ENCODE measurements at places on chromosomes 6 and 20. TPM values are rescaled to one million over a fixed set of nuclear protein-coding genes. Genes with fewer than 3 reads are reported as not detected.

GRCh38 chr20:46285740-46286139 lies 22.6 kb downstream of the CDH22 start:
- peaks cover 26% of the 10 kb centered on the region for H3K27me3 ChIP-seq
- no peaks in the 10 kb centered on the region for H3K36me3 ChIP-seq
- H3K4me3 ChIP-seq = no peak overlapping the region

DNA sequence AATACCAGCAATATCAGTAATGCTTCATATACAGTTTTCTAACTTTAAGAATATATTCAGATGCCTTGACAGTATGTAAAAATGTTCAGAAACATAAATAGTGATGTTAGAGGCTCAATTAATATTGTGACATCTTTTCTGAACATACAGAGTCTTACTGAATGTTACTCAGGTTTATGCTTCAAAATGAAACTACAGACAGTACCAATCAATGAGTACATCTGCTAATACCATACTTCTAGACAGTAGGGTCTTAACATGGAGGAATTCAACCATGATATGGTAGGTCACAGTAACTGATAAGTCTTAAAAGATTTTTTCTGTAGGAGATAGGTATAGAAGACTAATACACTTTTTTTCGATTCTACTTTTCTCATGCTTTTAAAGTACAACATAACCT lies 8.3 kb downstream of the GCLC start:
- no peaks in the 10 kb centered on the region for H3K36me3 ChIP-seq
- H3K4me3 ChIP-seq = no peak overlapping the region
- H3K27me3 ChIP-seq = no peaks in the 10 kb centered on the region
- no peak for DNase-seq

Gene EPHA7
- total RNA-seq = not detected

Gene TBC1D32
- 14.2 TPM for total RNA-seq

Gene CRISP2
- total RNA-seq = not detected

Gene C6orf132
- 5.2 TPM for total RNA-seq

- no peaks in the 10 kb centered on the region for H3K27me3 ChIP-seq
- peak; percentile 15 for DNase-seq
- H3K36me3 ChIP-seq = no peaks in the 10 kb centered on the region
- H3K27ac ChIP-seq = no peak overlapping the region
- H3K4me3 ChIP-seq = no peak overlapping the region
These were observed 225.1 kb downstream of the ERMARD start for GRCh38 chr6:169976301-169977081.

DNA sequence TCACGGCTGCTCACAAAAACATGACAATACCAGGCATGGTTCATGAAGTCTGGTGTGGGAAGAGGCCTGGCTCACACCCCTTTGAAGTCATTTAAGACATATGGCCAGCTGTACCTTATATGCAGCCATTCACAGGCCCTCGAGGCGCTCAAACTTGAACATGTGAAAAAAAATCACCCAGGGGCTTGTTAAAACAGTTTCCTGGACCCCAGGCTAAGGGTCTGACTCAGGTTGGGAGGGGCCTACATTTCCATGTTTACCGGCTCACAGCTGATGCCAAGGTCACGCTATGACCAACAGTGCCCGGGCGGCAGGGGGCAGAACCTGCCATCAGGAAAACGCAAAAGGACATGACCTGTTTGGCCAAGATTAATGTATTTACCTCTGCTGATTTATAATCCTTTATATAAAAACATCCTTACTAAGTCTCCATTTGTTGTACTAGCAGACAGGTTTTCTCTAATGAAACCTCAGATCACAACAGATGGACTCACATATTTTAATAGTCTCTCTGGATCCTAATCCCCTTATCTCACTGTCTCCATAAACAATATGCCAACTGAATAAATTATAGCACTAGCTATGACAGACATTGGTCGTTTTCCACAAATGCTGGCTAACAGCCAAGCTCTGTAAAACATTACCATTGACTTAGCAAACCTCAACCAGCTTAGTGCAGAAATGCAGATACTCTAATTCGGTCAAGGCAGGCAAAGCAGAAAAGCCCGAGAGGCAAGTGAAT lies 19.9 kb downstream of the EZR start:
- H3K4me1 ChIP-seq = peaks cover 24% of the 10 kb centered on the region
- DNase-seq = peak; percentile 25
- H3K36me3 ChIP-seq = no peaks in the 10 kb centered on the region
- no peaks in the 10 kb centered on the region for H3K27me3 ChIP-seq

DNA sequence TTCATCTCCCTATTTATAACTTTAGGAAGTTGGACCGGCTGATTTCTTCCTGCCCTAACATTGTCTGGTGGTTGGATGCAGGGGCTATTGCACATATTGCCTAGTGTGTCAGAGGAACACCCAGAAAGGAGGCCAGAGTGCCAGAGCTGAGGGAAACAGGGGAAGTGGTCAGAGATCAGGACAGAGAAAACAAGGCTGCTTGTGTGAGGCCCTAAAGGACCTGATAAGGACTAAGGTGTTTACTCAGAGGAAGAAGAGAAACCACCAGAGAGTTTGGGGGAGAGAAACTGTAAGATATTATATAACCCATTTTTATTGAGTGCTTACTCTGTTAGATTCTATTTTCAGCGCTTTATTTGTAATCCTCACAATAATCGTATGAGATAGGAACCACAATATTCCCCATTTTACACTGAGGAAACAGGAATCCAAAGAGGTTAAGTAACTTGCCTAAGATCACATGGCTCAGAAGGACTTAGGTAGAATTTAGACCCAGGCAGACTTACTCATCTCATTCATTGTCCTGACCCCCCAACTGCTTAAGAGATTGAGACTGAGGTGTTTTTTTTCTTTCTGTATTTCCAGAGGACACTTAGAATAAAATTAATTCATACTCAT lies 54.0 kb upstream of the REV3L start:
- H3K4me1 ChIP-seq = no peaks in the 10 kb centered on the region
- no peak overlapping the region for H3K27ac ChIP-seq
- no peak for DNase-seq
- H3K4me3 ChIP-seq = no peak overlapping the region
- H3K27me3 ChIP-seq = no peaks in the 10 kb centered on the region
- no peaks in the 10 kb centered on the region for H3K36me3 ChIP-seq

DNA sequence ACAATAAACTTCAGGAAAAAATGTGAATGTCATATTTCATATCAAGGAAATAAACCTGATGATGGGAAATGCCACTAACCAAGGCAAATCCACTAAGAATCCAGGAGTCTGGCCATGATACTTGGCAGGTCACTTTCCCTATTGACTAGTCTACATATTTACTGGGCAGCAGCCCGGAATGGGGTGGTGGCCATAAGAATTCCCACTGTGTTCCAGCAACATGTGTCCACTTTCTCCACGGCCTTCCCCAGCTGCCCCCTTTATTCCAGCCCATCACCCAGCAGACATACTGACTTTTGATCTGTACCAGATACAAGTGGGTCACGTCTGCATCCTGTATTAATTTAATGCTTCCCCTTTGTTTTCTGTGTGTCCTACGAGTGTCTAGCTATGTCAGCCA lies 234.5 kb upstream of the PRDM1 start:
- DNase-seq = no peak
- no peaks in the 10 kb centered on the region for H3K27me3 ChIP-seq

DNA sequence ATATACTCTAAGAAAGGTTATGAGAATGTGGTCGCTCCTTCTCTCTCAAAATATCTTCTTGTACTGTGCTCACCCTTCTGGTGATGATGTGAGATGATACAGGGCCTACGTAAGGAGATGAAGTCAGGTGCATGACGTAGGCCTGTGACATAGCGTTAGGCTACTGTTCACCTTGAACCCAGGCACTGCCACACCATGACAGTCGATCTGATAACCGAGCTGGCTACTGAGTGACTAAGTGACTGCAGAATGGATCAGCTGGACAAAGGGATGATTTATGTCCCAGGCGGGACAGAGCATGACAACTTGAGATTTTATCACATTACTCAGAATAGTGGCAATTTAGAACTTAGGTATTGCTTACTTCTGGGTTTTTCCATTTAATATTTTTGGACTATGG lies 11.2 kb downstream of the SLC24A3 start:
- DNase-seq = no peak
- no peaks in the 10 kb centered on the region for H3K36me3 ChIP-seq
- H3K4me1 ChIP-seq = no peaks in the 10 kb centered on the region
- 0 out of 2 replicates have a peak, but pooled peaks cover under 1% of the 10 kb centered on the region for H3K27me3 ChIP-seq

- DNase-seq = peak; percentile 83
- H3K4me3 ChIP-seq = peak overlapping the region; percentile 85
- H3K36me3 ChIP-seq = no peaks in the 10 kb centered on the region
- H3K4me1 ChIP-seq = peaks cover 38% of the 10 kb centered on the region
- peak overlapping the region; percentile 85 for H3K27ac ChIP-seq
These were observed 632 bp downstream of the PCMT1 start for GRCh38 chr6:149750136-149750609.

Gene HLA-DQB1
- total RNA-seq = not detected

- H3K4me1 ChIP-seq = peaks cover 19% of the 10 kb centered on the region
- H3K36me3 ChIP-seq = peaks cover 12% of the 10 kb centered on the region
- H3K4me3 ChIP-seq = peak overlapping the region; percentile 89
- peak overlapping the region; percentile 42 for H3K27ac ChIP-seq
These were observed 2.3 kb downstream of the RNF114 start for GRCh38 chr20:49938173-49939163.

Gene PRL
- not detected for total RNA-seq

GRCh38 chr6:6193221-6193745 lies 127.2 kb downstream of the F13A1 start:
- H3K27ac ChIP-seq = no peak overlapping the region
- no peaks in the 10 kb centered on the region for H3K4me1 ChIP-seq
- H3K4me3 ChIP-seq = no peak overlapping the region
- peak; percentile 24 for DNase-seq

Gene SIRPB1
- 0.54 TPM for total RNA-seq

GRCh38 chr6:53998303-53998702 lies 112.9 kb upstream of the MLIP start:
- H3K27me3 ChIP-seq = no peaks in the 10 kb centered on the region
- DNase-seq = no peak
- no peaks in the 10 kb centered on the region for H3K36me3 ChIP-seq
- H3K4me1 ChIP-seq = peaks cover 16% of the 10 kb centered on the region
- no peak overlapping the region for H3K4me3 ChIP-seq
- H3K27ac ChIP-seq = no peak overlapping the region

- H3K4me3 ChIP-seq = no peak overlapping the region
- peaks cover 11% of the 10 kb centered on the region for H3K4me1 ChIP-seq
- H3K27ac ChIP-seq = no peak overlapping the region
- DNase-seq = peak; percentile 85
- H3K36me3 ChIP-seq = no peaks in the 10 kb centered on the region
These were observed 3.1 kb upstream of the STX16 start for GRCh38 chr20:58647796-58648501.

DNA sequence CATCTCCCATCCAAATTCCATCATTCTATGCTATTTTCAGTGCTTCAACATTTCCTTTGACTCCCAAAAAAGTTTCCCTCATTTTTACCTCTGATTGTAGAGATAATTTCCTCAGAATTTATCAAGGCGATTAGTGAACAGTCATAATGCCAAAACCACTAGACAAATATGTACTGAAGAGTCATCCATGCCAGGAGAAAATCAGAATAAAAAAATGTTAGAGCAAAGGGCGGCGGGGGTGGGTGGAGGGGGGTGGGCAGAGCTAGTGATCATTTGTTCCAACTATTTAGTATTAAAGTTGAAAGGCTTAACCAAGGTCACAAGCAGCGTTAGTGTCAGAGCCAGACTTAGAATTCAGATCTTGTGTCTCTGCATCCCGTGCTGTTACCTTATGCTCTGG lies 5.3 kb upstream of the ADGRF5 start:
- DNase-seq = peak; percentile 28
- no peaks in the 10 kb centered on the region for H3K27me3 ChIP-seq
- H3K36me3 ChIP-seq = no peaks in the 10 kb centered on the region
- H3K27ac ChIP-seq = no peak overlapping the region

Gene PDYN
- not detected for total RNA-seq

Gene RRAGD
- total RNA-seq = not detected

DNA sequence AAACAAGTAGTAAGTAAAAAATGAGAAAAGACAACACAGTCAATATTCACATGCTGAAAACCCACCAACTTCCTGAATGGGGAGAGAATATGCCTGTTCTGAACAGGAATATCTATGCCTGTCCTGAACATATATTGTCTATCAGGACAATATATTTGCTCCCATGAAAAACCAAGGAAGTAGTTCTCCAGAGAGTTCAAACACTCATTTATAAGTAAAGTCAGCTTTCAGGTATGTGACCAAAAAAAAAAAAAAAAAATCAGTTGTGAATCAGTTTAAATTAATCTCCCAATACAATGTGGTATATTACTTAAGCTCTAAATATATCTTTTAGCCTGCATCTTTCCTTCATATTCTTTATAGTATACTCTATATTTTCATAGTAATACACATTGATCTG lies 119.5 kb downstream of the MYB start:
- DNase-seq = peak; percentile 54
- no peak overlapping the region for H3K4me3 ChIP-seq
- no peaks in the 10 kb centered on the region for H3K27me3 ChIP-seq
- H3K27ac ChIP-seq = no peak overlapping the region
- 0 out of 2 replicates have a peak, but pooled peaks cover 5% of the 10 kb centered on the region for H3K36me3 ChIP-seq

- H3K27me3 ChIP-seq = peaks cover 27% of the 10 kb centered on the region
- no peaks in the 10 kb centered on the region for H3K36me3 ChIP-seq
These were observed 15.3 kb upstream of the CDH22 start for GRCh38 chr20:46323557-46323956.

Gene SLC17A9
- 19.5 TPM for total RNA-seq

Gene PHF20
- total RNA-seq = 23.3 TPM
